SK-N-MC (cell line): ENCODE measurements at places on chromosomes 4 and X.

DNA sequence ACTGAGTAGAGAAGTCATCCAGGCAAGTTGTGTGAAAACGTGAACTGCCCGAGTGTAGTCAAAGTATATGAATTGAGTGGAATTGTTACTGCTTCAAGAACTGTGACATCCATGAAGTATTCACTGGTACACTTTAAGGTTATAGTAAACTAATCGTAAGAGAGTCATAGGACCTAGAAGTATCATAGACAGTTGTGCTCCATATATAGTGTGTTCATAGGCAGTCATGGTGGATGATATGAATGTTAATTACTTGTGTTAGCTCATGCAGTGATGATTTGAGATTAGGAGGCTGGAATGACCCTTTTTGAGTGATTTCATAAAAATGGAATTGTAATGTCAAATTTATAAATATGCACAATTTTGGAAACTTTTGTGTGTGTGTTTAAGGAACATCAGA, 81.3 kb upstream of the TLR2 start:
- DNase-seq = no peak

- no peak for DNase-seq
These were observed 47.1 kb upstream of the TMEM131L start for GRCh38 chr4:153419029-153419428.

- DNase-seq = no peak
These were observed 75.1 kb downstream of the GAB1 start for GRCh38 chr4:143411527-143412419.

- no peak for DNase-seq
These were observed 26.1 kb downstream of the OTOP1 start for GRCh38 chr4:4200624-4201023.

- DNase-seq = no peak
These were observed 13.6 kb downstream of the PPA2 start for GRCh38 chr4:105460306-105460705.

DNA sequence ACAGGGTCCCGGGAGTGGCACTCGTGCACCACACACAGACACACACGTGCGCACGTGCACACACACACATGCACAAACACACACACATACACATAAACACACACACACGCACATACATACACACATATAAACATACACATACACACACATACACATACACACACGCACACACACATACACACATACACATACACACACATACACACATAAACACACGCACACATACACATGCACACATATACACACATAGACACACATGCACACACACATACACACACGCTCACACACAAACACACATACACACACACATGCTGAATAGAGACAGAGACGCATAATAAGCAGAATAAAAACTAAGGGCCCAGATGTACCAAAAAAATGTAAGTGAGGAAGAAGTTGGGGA, 332.2 kb upstream of the CXorf51B start:
- no peak for DNase-seq

- DNase-seq = no peak
These were observed 1009.8 kb upstream of the SLIT2 start for GRCh38 chr4:19241895-19242294.

- DNase-seq = no peak
These were observed 357.9 kb downstream of the UNC5C start for GRCh38 chr4:95190751-95191436.

GRCh38 chr4:177489471-177490246, 47.4 kb upstream of the AGA start:
- no peak for DNase-seq

DNA sequence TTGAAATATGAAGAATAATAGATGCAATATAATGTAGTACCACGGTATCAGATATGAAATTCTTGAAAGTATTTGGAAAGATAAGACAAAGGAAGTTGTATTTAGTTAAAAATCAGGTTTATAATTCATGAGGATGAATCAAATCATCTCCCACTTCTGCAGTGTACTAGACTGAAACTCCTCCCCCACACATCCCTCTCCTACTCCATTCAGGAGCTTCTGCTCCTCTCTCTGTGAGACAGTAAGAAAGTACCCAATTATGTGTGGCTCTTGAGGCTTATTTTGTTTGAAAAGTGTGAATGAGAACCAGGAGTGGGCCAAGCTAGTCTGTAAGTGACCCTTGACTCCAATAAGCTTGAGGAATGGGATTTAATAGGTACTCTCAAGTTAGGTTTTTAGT, 9.5 kb downstream of the SLAIN2 start:
- DNase-seq = no peak

- DNase-seq = no peak
These were observed 19.2 kb downstream of the MAGEB17 start for GRCh38 chrX:16186380-16187007.

DNA sequence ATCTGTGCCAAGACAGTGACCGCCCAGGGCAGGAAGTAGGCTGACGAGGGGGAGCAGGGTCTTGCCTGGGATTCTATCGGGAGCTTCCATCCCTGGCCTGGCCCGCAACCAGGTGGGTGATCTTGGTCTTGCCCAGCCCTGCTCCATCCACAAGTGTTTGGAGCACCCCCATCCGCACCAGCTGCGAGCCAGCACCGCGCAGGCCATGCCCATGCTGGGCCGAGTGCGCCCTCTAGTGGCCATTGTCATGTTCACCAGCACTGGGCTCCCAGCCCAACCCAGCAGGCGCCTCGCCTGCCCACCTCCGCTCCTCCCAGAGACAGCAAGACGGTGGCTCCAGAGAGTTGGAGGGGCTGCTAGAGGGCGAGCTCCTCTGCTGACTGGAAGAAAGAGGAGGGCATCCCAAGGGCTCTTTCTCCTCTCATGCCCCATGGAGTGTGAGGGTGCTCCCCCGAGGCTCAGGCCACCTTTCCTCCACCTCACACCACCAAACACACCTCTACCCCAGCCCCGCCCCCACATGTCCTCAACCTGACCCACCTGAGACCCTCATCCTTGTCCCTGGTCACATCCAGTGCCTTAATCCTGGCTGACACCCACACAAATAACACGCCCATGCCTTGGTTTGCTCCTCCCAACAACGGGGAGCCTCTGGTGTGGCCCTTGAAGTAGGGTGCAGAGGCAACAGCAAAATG, 9.8 kb upstream of the ATP2B3 start:
- DNase-seq = peak; percentile 5

DNA sequence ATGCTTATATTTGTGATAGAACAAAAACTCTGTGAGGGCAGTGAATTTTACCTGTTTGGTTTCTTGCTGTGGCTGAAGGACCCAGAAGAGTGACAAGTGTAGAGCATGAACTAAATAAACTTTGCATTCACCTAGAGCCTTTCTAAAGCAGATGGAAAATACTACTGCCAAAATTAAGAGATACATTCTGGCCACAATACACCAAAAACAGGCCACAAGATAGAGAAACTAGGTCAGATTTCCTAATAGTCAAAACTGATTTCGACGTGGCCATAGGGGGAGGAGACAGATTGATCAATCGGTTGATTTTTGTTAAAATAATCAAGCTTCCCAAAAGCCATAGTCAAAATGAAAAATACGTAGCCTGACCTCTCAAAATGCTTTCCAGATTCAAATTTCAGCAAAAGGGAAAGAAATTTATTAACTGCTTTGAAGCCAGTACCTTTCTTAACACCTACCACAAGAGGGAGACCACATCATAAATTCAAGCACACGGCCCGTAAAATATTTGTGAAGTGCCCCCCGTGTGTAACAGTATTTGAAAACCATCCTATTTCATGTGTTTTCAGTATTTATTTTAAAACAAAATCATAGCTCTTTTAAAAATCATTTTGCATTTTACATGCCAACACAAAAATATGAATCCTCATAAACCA, 132.4 kb downstream of the CORIN start:
- DNase-seq = no peak

GRCh38 chr4:7854216-7854615, 85.4 kb downstream of the AFAP1 start:
- no peak for DNase-seq

GRCh38 chr4:86894455-86894854, 2.2 kb upstream of the C4orf36 start:
- no peak for DNase-seq

GRCh38 chr4:1166509-1167243, 5.7 kb downstream of the SPON2 start:
- DNase-seq = no peak

DNA sequence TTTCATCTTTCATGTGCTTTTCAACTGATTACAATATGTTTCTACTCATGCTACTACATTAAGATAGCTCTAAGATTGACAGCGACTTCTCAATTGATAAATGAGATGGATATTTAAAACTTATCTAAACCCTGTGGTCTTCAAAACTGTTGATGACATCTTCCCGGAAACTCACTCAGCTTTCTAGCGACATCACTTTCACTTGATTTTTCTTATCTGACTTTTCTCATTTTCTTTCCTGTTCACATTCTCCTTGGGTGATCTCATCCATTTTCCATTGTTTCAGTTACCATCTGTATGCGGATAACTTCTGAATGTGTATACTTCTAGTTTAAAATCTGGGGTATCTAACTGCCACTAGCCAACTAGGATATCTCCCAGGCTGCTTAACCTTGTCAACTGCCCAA, 3.1 kb downstream of the POLR2B start:
- DNase-seq = no peak

DNA sequence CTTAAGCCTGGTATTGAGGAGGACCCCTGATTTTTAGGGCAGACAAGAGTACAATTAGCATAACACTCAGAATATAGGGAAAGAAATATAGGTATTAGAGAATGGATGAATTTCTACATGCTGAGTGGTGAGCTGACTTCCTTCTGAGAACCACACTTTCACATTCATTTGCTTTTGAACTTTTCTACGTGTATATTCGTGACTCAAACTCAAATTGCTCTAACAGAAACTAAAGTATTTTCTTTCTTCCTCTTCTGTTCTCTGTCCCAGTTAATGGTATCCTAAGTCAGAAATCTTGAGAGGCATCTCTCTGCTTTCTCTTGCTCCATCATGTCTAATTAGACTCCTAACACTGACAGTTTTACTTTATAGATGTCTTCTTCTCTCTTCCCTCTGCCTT, 103.2 kb upstream of the CITED1 start:
- DNase-seq = no peak

DNA sequence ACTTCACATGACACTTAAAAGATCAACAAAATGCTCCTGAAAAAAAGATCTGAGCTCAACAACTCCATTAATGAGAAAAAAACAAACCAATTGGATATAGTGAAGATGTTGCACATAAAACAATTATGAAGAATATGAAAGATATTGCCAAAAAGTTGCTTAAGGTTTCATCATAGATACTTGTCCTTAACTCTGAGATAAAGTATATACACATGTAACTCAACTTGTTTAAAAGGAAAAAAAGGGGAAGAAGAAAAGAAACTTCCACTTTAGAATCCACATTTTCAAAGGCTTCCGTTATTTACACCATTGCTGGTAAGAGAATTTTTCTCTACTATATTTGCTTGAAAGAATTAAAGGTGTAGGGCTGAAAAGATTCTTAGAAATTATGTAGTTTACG, 2.7 kb downstream of the AFAP1 start:
- DNase-seq = no peak

- peak; percentile 92 for DNase-seq
These were observed 25.4 kb upstream of the ACSL1 start for GRCh38 chr4:184851200-184851541.

- DNase-seq = no peak
These were observed 27.1 kb downstream of the PIR start for GRCh38 chrX:15465896-15466651.

- DNase-seq = no peak
These were observed 105.2 kb upstream of the NOCT start for GRCh38 chr4:138910195-138910913.

DNA sequence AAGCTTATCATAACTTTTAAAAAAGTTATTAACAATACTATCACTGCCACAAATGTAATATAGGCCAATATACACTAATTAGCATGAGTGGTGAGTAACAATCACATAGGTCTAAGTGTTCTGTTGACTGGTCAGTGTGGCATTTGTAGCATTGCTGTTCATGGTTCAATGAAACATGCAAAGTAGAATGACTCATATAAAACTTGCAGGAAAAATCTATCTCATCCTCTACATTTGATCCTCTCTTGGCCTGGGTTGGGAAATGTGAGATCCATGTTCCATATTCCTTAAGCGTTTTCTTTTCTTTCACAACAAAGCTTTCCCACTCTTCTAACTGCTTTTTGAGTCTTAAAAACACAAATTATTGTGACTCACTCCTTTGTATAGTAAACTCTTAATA, 1418.7 kb downstream of the FSTL5 start:
- no peak for DNase-seq
